Large intestine (tissue), 12 donors: ENCODE measurements at places on chromosomes 1 and 21.
A peak's percentile ranks its signal among the peaks of the same experiment; 100 is the strongest.

DNA sequence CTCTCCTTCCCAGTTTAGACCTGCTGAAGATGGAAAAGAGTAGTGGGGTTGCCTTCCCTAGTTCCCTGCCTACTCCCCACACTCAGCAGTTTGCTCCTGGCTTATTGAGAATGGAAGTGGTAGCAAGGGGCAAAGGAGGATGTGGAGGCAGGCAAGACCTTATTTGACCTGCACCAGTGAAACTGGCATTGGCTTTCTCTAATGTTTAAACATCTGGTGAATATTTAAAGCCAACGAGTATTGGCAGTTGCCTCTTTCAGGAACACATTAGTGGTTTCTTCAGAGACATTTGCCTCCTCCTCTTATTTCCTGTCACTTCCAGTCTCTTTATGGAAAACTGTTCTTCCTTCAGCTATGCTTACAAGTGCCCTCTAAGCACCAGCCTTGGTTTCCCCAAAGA, 62.4 kb upstream of the VAV3 start:
- no peak for DNase-seq

- no peak for DNase-seq
Measured at GRCh38 chr1:20302108-20302471, 11.4 kb downstream of the VWA5B1 start.

- DNase-seq: peak; percentile 19
Measured at GRCh38 chr1:74673351-74674111, at the start of gene ERICH3. ERICH3 (minus strand) TSS chr1:74673792; CDS start chr1:74673519, 273 bp downstream.

DNA sequence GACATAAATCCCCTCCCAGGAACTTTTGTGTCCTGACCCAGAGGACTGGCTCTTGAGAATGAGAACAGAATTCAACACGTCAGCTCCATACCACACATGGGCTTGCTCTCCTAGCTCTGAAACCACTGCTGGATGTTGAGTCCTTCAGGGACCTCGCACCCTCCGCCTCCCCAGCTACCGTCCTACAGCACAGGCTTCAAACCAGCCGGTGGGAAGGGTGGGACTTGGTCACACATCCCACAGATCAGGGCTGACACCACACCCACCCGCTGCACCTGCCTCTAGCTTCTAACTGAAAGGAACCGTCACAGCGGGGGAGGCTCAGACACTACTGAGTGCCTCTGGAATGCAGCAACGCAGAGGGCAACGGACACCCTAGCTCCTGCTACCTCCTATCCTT, 24.0 kb downstream of the MRAP start:
- DNase-seq: no peak

DNA sequence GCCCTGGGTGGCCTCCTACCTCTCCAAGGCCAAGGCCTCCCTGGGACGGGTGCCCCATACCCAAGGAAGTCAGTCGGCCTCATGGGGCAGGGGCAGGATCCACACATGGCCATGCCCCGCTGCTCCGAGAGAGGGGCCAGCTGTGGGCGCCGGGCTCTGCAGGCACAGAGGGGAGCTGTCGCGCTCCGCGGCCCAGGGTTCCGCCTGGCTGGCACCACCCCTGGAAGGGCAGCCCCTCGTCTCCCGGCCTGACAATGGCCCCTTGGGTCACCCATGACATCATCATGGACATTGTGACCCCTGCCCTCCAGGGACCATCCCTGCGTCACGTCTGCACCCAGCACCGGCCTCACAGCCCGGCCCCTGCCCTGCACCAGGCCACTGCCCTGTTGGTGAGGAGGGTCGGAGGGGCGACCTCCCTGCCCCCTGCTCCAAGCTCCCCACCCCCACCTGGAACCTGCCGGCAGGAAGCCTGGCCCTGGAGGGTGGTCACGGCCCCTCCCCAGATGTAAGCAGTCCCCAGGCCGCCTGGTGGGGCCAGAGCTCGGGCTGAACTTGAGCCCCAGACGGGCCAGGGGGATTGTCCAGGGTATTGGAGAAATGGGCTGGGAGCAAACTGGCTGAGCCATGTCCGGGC, 5.8 kb downstream of the TTLL10 start:
- no peak for DNase-seq

DNA sequence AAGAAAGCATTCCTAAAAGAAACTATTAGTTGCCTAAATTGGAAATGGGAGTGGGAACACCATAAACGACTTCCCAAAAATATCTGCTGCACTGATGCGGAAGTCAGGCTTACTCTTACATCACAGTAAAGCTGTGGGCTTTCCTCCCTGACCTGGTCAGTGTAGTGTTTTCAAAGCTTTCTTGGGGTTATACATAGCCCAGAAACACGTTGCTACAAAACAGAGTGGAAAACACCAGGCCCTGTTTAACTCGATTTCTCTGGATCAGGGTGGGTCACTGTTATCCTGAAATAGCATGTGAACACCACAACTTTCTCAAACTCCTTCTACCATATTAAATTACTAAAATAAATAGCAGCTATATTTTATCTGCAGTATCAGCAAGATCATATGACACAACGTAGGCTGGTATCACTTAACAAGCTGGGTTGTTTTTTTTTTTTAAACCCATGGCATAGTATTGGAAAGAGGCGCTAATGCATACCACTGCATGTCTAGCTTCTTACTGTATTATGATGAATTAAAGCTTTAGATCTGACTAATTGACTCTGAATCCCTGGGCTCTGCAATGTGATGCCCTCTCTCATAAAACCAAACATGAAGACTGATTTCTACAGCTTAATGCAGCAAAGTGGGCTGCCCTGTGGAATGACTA, 184.6 kb downstream of the TGFB2 start:
- DNase-seq: no peak

GRCh38 chr1:98008373-98008772, 87.5 kb upstream of the DPYD start:
- DNase-seq: no peak
